CD8-positive, alpha-beta T cell (primary cell): ENCODE measurements at places on chromosomes 11 and 22.
A peak's percentile ranks its signal among the peaks of the same experiment; 100 is the strongest.

GRCh38 chr22:27388090-27388600 is 413.4 kb downstream of the MN1 start:
- no peak for DNase-seq

DNA sequence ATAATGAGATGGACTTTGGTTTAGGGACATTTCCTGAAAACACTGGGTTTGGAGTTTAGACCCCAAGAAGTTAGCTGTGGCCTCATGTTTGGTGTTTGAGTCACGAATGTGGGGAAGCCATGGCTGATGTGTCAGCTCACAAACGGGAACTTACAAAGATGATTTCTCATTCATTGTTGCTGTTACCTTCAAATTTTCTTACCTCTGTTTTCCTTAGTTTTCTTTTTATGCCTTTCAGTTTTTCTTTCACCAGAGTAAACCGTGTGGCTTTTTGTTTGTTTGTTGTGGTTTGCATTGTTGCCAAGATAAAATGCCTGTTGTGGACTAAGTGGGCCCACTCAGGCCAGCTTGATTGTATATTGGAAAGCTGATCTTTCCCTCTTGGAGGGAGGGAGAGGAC is 89.1 kb downstream of the SWAP70 start:
- DNase-seq = no peak

DNA sequence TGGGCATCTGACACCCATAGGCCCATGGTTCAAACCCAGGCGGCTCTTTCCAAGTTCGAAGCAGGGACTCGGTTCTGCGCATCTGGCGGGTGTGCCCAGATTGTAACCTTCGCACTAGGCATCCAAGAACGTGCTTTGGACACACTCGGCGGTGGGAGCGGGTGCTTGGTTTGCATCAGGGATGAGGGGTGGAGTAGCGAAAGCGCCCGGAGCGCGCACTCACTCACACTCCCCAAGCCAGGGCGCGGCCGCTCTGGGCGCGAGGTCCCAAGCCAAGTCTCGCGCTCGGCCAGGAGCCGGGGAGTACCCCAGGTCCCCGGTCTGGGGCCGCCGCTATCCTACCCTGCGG is 243 bp upstream of the SYT9 start:
- no peak for DNase-seq

DNA sequence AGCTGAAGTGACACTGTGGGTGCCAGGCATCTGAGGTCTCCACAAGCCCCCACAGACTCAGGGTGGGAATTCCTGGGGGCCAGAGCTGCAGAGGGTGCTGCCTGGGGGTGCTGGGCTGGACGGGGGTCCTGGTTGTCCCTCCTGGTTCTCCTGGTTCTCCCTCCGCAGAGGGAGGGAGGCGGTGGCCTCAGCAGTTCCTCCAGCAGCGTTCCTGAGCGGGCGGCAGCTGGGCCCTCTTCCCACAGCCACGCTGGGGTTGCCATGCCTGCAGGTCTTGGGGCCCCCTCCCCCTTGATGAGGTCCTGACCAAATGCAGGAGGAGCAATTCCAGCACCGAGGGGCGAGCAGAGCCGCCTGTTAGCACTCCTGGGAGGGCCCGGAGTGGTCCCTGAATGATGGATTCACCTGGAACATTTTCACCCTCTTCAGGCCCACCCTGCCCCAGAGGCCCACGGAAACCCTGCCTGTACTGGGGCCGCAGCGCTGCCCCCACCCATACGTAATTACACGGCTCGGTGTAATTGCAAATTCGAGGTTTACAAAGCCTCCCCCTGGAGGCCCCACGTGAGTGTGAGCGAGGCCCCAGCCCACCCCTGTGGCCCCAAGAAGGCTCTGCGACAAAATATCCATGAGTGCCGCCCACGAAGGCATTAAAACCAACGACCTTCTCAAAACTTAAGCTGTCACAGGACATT is 635 bp downstream of the C11orf21 start:
- peak; percentile 32 for DNase-seq

GRCh38 chr11:72726266-72727220 is 25.7 kb downstream of the ARAP1 start:
- no peak for DNase-seq

- DNase-seq = no peak
These were observed 547.0 kb downstream of the TBC1D22A start for GRCh38 chr22:47309476-47309875.

GRCh38 chr11:23767576-23767975 is 729.3 kb upstream of the LUZP2 start:
- no peak for DNase-seq

GRCh38 chr11:13668957-13669521 is 571 bp downstream of the FAR1 start:
- peak; percentile 66 for DNase-seq

GRCh38 chr11:73267906-73268540 is 4.1 kb upstream of the P2RY6 start:
- DNase-seq = no peak

DNA sequence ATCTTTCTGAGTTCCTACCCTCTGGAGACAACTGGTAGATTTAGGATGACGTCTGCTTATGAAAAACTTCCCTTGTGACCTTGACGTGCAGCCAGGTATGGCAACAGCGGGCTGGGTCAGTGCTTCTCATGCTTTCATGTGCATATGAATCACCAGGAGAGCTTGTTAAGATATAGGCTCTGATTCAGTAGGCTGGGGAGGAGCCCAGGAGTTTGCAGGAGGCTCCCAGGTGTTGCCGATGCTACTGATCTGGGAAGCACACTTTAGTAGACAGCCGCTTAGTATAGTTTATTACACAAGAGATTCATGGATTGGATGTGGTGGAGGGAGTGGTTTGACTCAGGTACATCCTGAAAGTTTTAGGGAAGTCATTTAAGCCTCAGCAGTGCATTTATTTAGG is 23.8 kb downstream of the DIXDC1 start:
- DNase-seq = no peak

- no peak for DNase-seq
These were observed 97.1 kb downstream of the KCNQ1 start for GRCh38 chr11:2541881-2542361.

DNA sequence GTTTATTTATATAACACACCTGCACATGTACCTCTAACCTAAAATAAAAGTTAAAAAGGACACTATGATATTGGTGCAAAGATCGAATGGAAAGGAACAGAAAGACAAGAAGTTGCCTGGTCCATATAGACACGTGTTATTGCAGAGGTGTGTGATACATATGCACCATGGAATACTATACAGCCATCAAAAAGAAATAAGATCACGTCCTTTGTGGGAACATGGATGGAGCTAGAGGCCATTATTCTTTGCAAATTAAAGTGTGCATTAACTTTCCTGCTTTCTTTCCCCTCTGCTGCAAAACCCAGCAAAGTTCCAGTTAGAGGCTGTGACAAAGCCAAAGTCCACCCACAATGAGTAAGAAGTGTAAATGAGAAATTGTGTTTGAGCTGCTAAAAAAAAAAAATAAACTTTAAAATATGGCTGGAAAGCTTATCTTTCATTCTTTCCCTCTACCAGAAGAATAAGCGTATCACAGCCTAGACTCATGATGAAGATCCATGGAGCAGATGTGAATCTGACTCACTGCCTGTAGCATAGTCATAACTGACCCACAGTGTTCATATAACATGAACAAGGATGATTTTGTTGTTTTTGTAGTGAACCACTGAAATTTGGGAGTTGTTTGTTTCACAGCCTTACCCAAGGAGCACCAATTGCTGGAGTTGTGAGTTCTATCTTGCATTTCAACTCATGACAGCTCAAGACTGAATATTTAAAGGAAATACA is 9.6 kb downstream of the OR52K1 start:
- no peak for DNase-seq

- DNase-seq = no peak
These were observed 37.8 kb downstream of the PGR start for GRCh38 chr11:101091781-101092180.

GRCh38 chr11:85167038-85167437 is 460.1 kb downstream of the DLG2 start:
- no peak for DNase-seq

GRCh38 chr11:103272876-103273275 is 163.7 kb downstream of the DYNC2H1 start:
- no peak for DNase-seq

DNA sequence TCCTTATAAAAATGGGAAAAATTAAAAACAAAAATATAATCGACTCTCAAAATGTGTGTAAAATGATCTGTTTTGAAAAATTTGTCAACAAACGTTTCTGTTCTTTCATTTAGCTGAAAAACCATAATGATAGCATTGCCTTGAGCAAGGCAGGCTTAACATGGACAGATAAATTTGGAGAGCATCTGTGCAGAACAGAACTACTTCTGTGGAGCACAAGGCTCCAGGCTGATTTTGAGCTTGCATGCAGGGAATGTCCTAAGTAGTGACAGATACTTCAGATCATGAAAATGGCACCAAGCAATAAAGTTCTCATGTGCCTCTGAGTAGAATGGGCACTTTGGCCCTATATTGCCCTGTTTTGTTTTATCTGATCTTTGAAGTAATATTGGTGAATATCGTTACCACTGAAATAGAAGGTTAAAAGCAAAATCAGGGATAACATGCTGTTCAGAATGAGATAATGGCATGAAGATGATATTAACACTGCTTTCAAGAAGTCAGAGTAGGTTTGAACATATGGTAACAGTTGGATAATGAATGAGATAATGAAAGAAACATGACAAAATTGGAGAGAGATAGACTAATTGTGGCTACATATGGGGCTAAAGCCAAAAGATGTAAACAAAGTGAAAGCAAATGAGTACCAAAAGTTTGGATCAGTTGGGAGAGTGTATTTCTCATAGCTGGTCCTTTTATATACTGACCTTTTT is 730.5 kb upstream of the CCDC179 start:
- DNase-seq = no peak

GRCh38 chr11:115317277-115318185 is 186.7 kb downstream of the CADM1 start:
- no peak for DNase-seq

DNA sequence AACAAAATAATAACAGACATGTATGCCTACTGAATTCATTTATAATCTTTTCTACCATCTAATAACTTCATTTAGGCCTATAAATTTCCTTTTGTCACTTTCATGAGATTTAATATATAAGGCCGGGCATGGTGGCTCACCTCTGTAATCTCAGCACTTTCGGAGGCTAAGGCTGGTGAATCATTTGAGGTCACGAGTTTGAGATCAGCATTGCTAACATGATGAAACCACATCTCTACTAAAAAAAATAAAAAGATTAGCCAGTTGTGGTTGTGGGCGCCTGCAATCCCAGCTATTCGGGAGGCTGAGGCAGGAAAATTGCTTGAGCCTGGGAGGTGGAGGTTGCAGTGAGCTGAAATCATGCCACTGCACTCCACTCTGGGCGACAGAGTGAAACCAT is 14.2 kb upstream of the NTM start:
- no peak for DNase-seq

GRCh38 chr22:25874327-25874726 is 132.3 kb downstream of the MYO18B start:
- no peak for DNase-seq

DNA sequence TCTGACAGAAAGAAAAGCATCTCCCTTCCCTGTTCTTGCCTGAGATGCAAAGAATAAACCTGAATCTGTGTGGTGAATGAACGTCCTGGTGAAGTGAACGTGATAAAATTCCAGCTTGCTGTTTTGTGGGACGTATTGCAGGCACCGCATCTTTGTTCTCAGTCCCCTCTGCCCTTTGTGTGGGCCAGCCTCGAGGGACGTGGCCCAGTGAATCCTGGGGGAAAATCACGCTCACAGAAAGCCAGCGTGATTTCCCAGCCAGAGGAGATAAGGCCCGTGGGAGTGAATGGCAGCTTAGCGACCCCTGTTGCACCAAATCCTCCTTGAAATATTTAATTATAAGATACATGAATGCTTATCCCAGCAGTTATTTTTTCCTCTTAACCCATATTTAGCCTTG is 129.1 kb downstream of the COMMD9 start:
- DNase-seq = no peak

- DNase-seq = no peak
These were observed 16.9 kb upstream of the AMOTL1 start for GRCh38 chr11:94751218-94751609.

GRCh38 chr11:28545536-28545935 is 437.3 kb downstream of the METTL15 start:
- DNase-seq = no peak

DNA sequence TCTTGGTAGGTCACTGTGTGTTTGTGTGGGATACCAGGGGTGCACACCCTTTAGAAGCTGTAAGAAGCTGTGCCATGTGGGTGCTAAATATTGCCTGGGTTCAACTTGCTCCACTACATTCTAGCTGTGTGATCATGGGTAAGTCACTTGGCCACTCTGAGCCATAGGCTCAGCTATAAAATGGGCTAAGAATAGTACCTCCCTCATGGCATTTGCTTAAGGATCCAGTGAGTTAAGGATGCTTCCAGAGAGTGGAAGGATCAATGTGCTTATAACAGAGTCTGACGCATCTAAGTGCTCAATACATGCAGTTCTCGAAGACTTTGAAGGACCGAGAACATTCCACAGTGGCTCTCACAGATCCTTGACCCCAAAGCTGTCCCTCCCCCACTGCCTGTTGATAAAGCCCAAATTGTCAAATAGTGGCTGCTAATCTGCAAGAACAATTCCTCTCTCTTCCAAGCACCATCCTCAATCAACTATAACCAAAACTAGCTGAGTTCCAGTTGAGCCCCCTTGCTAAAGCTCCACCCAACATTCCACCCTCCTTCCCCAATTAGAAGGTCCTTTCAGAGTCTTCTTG is 13.2 kb upstream of the TMPRSS6 start:
- DNase-seq = no peak

DNA sequence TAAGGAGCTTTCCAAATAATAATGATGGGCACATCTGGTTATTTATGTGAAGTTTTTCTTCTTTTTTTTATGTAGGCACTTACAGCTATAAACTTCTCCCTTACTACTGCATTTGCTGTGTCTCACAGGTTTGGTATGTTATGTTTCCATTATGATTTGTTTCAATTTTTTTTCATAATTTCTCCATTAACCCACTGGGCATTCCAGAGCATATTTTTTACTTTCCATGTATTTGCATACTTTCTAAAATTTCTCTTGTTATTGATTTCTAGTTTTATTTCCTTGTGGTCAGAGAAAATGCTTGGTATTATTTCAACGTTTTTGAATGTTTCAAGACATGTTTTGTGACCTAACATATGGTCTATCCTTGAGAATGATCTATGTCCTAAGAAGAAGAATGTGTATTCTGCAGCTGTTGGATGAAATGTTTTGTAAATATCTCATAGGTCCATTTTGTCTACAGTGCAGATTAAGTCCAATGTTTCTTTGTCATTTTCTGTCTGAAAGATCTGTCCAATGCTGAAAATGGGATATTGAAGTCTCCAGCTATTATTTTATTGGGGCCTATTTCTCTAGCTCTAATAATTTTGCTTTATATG is 362.1 kb downstream of the DDX10 start:
- DNase-seq = no peak
